Breast epithelium (tissue), 4 donors: ENCODE measurements at places on chromosomes 3 and 15. TPM values are rescaled to one million over a fixed set of nuclear protein-coding genes. Genes with fewer than 3 reads are reported as not detected.

Gene PLD1
- 36.9 TPM for total RNA-seq

Gene SLC28A2
- total RNA-seq = not detected

Gene ACAN
- total RNA-seq = not detected

DNA sequence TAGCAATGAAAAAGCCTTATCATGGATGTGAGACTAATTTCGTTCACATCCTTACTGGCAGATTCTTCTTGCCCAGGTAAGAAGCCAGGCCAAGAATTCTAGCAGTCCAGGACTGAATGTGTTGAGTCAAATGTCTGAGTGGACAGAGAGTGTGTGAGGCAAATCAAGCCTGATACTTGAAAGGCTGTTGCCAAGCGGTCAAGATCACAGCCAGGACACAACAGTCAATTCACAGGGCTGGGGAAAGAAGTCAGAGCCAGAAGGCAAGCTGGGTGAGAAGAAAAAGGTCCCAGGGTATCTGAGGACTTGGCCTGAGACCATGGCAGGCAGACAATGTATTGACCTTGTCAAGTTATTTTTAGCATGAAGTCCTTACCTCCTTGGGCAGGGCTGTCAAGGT, 301.3 kb downstream of the ZNF385D start:
- H3K36me3 ChIP-seq = no peaks in the 10 kb centered on the region
- no peak overlapping the region for H3K4me3 ChIP-seq
- no peaks in the 10 kb centered on the region for H3K4me1 ChIP-seq

DNA sequence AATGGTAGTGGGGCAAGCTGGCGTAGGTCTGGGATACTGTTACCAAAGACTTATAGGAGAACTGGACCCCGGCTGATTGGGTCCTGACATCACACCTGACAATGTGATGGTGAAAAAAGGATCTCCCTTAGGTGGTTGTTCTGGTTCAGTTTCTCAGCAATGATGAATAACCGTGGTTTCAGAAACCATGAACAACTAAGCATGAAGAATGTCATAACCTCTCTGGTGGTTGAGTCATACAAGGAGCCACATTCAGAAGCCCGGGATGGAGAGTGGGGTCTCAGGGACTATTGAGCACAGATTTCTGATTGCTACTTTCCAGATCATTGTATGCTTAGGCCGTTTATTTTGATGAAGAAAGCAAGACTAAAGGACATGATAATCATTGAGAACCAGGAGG, 17.4 kb downstream of the GPR160 start:
- H3K4me1 ChIP-seq = no peaks in the 10 kb centered on the region
- no peak for DNase-seq
- H3K27me3 ChIP-seq = no peaks in the 10 kb centered on the region
- no peaks in the 10 kb centered on the region for H3K36me3 ChIP-seq
- no peak overlapping the region for H3K27ac ChIP-seq

DNA sequence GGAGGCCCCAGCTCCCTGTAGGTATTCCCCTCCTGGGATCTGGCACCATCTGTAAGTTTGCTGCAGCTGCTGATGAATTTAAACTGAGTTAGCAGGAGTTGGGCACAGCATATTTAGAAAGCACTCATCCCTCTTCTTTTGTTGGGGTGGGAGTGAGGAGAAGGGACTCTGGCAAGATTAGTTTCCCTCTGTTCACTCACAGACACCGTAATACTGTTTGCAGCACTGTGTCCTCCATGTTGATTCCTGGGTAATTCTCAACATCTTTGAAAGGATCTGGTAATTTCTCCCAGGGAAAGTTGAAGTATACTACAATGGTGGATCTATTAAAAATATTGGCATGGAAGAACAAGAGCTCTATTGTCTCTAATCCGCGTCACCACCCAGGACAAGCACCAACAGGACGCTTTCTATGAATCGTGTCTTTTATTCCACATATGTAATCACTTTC, 173.3 kb downstream of the RBMS3 start:
- H3K4me1 ChIP-seq = no peaks in the 10 kb centered on the region
- H3K27ac ChIP-seq = peak overlapping the region; percentile 77
- H3K4me3 ChIP-seq = no peak overlapping the region
- no peaks in the 10 kb centered on the region for H3K36me3 ChIP-seq
- no peaks in the 10 kb centered on the region for H3K27me3 ChIP-seq

- no peaks in the 10 kb centered on the region for H3K27me3 ChIP-seq
- H3K4me3 ChIP-seq = no peak overlapping the region
- H3K27ac ChIP-seq = no peak overlapping the region
Measured at GRCh38 chr3:112355307-112355687, 22.3 kb downstream of the CD200 start.

- H3K4me3 ChIP-seq = no peak overlapping the region
- H3K27ac ChIP-seq = no peak overlapping the region
- no peaks in the 10 kb centered on the region for H3K4me1 ChIP-seq
- DNase-seq = no peak
- no peaks in the 10 kb centered on the region for H3K36me3 ChIP-seq
Measured at GRCh38 chr15:96038650-96039049, 291.9 kb upstream of the NR2F2 start.

DNA sequence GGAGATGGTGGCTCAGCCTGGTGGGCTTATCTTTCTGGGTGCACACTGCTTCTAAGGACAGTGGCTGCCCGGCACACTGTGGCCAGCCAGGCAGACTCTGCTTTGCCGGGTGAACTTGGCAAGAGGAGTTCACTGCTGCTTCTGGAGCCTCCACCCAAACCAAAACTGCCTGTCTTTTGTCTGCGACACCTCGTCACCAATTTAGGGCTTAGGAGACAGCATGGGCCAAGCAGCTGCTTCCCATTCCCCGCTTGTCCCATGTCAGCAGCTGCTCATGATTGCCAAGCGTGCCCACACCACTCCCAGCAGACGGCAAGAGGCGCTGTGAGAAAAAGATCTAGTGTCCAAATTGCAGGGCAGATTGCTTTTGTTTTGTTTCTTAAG, 57.3 kb downstream of the LSM3 start:
- no peaks in the 10 kb centered on the region for H3K4me1 ChIP-seq
- no peak overlapping the region for H3K4me3 ChIP-seq
- DNase-seq = no peak
- no peaks in the 10 kb centered on the region for H3K36me3 ChIP-seq
- no peak overlapping the region for H3K27ac ChIP-seq
- no peaks in the 10 kb centered on the region for H3K27me3 ChIP-seq

GRCh38 chr3:41198046-41198445, 1.3 kb upstream of the CTNNB1 start:
- H3K36me3 ChIP-seq = no peaks in the 10 kb centered on the region
- no peaks in the 10 kb centered on the region for H3K27me3 ChIP-seq
- no peak for DNase-seq
- no peak overlapping the region for H3K27ac ChIP-seq
- peak overlapping the region; percentile 96 for H3K4me3 ChIP-seq

DNA sequence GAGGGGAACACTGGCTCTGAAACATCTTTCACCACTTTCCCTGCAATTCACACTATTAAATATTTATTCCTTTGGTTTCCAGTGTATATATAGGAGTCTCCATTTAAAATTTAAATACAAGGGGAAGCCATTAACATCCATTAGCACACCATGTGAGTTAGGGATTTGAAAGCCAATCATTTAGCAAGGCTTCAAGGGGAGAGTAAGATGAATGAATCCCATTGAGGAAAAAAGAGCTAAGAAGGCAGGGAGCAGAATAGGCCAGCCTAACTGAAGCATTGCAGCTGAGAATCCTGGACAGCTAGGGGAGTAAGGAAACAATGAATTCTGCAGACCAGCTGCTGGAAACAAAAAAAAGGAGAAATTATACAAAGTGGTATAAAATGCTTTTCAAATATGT, 426.1 kb downstream of the IL5RA start:
- H3K4me3 ChIP-seq = no peak overlapping the region
- H3K27ac ChIP-seq = no peak overlapping the region
- no peaks in the 10 kb centered on the region for H3K27me3 ChIP-seq
